ENCODE measurements at places on chromosomes 4 and X.

GRCh38 chr4:61301271-61301670 lies 101.1 kb downstream of the ADGRL3 start:
- DNase-seq = peak; percentile 2

DNA sequence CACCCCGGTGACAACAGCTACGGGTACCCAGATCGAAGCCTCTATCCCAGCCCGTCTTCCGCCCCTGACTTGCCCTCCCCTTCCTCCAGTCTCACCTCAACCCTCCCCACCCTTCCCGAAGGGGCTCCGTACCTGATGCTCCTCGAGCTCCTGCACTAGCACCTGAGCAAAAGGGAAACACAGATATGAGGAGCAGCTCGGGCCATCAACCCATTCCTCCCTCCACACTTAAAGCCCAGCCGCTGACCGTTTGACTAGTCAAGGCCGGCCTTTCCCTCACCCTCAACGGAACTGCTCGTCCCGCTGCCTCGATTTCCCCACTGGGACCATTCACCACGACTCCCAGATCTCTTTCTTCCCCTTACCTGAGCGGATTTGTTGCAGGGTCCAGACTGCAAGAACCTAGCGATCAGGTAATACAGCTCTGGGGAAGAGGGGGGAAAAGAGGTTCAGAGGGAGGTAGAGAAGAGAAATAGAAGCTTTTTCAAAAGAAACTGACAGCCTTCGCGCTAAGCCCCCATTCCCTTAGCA lies 731 bp downstream of the BRWD3 start:
- DNase-seq = no peak

- DNase-seq = no peak
These were observed 590.1 kb downstream of the RAB28 start for GRCh38 chr4:12894062-12894461.

DNA sequence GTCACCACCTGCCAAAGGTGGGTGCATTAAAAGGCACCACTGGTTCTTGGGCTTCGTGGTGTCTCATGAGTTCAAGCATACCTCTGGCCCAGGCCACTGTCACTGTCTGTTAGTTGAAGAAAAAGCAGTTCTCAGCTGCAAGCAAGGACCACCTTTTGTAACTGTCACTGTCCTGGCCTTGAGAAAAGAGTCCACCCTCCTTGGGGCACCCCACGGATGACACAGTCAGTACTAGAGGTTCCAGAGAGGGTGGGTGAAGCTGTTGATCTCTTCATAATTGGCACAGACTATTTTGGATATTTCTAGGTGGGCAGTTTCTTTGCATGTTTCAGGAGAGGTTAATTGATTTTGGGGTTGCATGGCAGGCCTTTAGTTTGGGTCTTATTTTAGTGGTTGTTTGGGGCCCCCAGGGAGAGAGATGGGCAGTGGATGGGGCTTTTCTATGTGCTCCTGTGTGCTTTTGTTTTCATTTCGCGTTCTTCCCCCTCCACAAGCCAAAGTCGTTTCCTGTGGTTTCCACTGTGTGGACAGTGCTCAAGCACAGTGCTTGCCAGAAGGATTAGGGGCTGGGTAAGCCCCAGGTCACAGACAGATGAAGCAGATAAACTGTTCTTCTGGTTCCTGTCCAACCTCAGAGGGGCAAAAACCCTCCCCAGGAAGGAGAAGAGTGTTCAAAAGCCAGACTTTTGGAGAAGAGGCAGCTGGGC lies 156.2 kb upstream of the PPP1R2C start:
- DNase-seq = no peak

GRCh38 chrX:131330735-131331134 lies 41.6 kb upstream of the IGSF1 start:
- DNase-seq = no peak

GRCh38 chr4:26248647-26249046 lies 72.2 kb upstream of the RBPJ start:
- no peak for DNase-seq

- no peak for DNase-seq
These were observed 70.6 kb downstream of the AR start for GRCh38 chrX:67614423-67614822.

DNA sequence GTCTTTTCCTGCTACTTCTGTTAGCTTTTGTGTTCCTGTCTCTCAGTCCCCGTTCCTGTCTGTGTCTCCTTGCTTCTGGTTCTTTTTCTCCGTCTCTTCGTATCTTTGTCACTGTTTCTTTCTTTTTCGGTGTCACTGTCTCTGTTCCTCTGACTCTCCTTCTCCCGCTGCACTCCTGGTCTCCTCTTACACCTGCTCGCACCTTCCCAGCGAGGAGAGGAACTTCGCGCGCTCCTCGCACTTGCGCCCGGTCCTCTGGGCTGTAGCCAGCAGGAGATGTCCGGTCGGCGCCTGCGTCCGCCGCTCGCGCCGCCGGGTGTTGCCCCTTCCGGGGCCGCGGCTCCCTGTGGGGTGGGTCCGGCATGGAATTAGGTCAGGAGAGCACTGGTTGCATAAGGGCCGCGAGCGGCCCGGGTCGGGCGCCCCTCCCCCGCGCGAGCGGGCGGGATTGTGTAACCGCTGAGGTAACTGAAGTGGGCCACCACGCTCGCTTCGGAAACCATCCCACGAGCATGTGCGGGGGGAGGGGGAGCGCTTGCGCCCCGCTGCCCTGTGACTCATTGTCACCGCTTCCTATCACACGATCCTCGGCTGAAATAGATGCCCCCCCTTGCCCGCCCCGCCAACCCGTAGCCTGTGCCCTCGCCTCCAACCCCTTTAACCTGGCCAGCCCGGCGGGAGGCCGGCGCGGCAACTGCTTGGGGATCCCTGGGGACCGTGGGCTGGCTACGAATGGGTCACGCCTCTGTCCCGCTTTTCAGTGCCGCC lies 1.6 kb downstream of the LONRF3 start:
- no peak for DNase-seq

DNA sequence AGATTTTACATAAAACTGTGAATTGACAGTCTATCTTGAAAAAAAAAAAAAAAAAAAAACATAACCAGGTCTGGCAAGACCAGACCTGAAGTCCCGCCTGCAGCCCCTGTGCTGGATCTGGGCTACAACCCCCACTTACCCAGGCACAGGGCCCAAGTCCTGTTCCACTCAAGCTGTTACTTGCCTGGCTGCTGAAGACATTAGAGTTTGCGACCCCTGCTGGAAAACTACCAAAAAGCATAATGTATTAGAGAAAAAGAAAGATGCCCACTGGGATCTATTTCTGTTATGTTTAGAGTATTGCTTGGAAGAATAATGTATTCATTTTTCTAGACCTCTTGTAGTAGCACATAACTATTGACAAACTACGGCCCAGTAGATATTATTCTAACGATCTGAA lies 4.7 kb downstream of the HS3ST1 start:
- no peak for DNase-seq

- DNase-seq = no peak
These were observed 37.5 kb downstream of the PGRMC1 start for GRCh38 chrX:119273420-119274192.

DNA sequence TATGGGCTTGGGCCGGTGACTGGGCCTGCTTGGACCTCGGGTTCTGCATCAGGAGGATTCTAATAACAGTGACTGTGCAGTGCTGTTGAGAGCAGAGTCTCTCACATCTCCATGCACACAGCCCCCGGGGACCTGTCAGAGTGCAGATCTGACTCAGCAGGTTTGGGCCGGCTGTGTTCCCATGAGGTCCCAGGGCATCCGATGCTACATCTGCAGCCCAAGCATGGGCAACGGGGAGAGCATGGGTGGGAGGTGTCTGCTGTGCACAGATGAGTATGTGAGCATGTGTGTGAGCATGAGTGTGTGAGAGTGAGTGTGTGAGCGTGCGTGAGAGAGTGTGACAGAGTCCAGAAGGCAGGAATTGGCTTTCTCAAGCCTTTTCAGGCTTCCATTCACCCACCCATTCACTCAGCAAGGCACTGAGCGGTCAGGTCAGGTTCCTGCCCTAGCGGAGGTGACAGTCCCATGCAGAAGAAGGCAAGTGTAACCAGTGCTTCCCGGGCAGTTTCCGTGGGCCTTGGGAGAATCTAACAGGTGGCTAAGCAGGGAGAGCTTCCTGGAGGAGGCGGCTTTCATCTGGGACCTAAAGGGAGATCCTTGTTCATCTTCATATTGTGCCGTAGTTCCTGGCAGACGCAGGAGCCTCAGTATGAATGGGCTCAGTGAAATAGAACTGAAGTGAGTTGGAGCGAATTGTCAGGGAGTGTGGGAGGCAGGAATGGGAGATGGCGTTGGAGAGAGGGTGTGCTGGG lies 62.6 kb downstream of the SORCS2 start:
- DNase-seq = no peak

- DNase-seq = no peak
These were observed 48.3 kb downstream of the USP9X start for GRCh38 chrX:41133551-41133950.

- no peak for DNase-seq
These were observed 56.9 kb downstream of the GABRB1 start for GRCh38 chr4:47088298-47088697.

DNA sequence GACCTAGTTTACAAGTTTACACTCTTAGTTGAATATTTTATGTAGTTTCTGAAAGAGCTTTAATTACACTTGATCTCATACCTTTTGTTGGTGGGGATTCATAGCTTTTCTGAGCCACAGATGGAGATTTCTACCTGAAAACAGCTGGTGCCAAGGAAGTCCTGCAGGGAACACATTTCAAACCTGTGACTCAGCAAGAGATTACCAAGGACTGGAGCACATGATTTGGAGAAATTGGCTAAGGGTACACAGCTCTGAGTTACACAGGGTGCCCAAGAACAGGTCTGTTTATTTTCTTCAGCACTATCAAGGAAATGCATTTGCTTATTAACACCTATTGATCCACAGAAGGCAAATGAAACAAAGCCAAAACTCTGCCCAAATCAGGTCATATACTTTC lies 691.5 kb downstream of the KCTD8 start:
- DNase-seq = no peak

DNA sequence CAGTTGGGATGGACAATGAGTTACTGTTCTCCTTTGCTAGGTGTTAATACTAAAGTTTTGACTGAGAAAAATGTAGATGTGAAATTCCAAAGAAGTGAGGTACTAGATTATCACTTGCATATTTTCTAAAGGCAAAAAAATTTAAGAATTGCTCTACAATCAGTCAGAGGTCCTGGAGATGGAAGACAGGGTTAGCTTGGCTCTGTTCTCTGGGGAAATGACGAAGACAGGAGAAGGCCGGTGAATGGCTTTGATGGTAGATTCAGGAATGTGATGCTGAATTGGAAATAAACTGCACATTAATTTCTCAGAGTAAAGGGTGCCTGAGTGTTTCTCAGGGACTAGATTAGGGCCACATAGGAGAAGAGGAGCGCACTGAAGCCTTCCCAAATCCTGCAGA lies 214.0 kb upstream of the LEF1 start:
- DNase-seq = no peak

- no peak for DNase-seq
These were observed 452.9 kb upstream of the AGA start for GRCh38 chr4:177895136-177895535.

DNA sequence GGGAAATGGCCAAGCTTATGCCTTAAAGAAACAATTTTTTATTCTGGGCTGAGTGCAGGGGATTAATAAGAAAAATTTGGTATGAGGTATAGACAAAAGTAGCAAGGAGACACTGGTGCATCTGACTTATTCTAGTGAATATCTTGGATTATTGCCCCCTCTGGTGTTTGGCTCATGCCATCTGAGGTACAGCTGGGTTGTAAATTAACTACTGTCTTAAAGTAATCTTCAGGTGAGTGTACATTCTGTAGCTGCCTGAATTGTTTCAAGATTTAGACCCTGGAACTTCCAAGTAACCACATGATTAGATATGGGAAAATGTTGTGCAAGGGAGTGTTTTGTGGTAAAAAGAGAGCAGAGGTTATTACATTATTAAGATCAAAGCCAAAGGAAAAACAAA lies 988.7 kb downstream of the FAM133A start:
- no peak for DNase-seq

GRCh38 chr4:86279293-86279960 lies 80.4 kb downstream of the MAPK10 start:
- DNase-seq = no peak

GRCh38 chr4:24771241-24771640 lies 24.1 kb upstream of the SOD3 start:
- DNase-seq = peak; percentile 45

DNA sequence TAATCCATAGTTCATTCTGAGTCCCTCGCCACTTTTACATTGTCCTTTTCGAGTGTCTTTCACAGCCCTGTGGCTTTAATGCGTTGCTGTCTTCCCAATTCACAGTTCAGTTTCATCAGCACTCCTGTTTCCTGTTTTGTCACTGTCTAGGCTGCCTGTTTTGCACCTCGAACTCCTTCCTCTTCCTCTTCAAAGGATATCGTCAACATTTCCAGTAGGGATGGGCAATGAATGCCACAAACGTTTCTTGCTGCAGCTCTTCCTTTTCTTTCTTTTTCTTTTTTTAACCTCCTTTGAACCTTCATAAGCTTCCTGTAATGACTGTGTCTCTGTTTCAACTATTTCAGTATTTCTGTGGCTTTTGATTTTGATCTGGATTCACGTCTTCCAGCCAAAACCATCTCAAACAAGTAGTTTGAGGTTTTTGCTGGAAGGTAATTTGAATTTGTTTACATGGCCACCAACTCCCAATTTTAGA lies 105.4 kb downstream of the ANXA3 start:
- no peak for DNase-seq

- no peak for DNase-seq
These were observed 126.9 kb downstream of the MAML3 start for GRCh38 chr4:140027101-140027500.

DNA sequence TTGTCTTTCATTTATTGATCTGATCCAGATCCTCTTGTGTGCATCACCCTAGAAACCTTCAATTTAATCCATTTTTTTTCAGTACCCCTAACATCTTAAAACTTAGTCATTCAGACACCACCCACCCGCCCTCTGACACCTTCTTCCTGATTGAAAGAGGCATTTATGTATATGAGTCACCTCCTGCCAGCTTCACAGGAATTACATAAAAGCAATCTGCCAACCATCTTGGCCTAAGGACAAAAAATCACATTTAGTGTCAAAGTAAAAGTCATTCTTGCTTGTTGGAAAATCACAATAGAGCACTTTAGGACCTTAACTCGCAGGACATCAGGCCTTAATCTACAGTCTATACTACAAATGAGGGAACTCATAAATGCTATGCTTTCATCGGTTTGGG lies 52.1 kb downstream of the NDST3 start:
- no peak for DNase-seq

DNA sequence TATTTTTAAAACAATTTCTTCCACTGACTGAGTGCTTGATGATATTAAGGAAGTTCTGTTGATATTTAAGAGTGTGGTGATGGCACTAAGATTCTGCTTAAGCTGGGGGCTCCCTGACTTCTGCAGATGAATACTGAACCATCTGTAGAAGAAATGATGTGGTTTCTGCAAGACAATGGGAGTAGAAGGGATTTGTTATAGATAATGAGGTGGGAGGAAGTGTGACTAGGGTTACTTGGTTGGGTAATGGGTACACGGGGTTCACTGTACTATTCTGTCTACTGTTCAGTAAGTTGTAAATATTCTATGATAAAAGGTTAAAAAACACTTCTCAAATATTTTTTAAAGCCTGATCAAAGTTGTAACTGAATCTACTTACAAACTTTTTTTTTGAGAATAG lies 60.9 kb upstream of the TXK start:
- no peak for DNase-seq
